Kidney glomerular epithelial cell (primary cell): ENCODE measurements at places on chromosomes 7 and 10.
A peak's percentile ranks its signal among the peaks of the same experiment; 100 is the strongest.

DNA sequence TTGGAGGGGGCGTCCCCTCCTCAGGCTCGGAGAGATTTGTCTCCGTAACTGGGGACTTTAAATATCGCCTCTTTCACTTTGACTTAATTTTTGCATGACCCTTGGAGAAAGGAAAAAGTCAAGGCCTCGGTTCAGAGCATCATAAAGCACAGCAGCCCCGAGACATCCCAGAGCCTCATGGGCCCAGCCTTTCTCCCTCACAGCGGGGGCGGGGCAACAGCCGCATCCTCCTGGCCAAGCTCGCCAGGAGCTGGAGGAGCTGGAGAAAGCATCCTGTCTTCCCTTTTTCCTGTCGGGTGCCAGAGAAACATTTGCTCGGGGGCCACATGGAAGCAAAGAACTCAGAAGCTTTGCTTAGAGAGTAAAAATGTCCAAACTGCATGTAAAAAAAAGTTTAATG lies 43.6 kb upstream of the DPYSL4 start:
- DNase-seq: no peak

GRCh38 chr7:134701272-134701671 lies 54.6 kb downstream of the BPGM start:
- DNase-seq: peak; percentile 8

GRCh38 chr10:100014071-100014762 lies 4.5 kb upstream of the DNMBP start:
- no peak for DNase-seq

GRCh38 chr7:150969475-150969874 lies 8.6 kb downstream of the KCNH2 start:
- DNase-seq: no peak

- no peak for DNase-seq
Measured at GRCh38 chr10:113716109-113716910, 35.2 kb upstream of the PLEKHS1 start.

GRCh38 chr7:132430861-132431822 lies 145.1 kb downstream of the PLXNA4 start:
- DNase-seq: no peak

- no peak for DNase-seq
Measured at GRCh38 chr10:57775250-57775649, 492.4 kb downstream of the IPMK start.

DNA sequence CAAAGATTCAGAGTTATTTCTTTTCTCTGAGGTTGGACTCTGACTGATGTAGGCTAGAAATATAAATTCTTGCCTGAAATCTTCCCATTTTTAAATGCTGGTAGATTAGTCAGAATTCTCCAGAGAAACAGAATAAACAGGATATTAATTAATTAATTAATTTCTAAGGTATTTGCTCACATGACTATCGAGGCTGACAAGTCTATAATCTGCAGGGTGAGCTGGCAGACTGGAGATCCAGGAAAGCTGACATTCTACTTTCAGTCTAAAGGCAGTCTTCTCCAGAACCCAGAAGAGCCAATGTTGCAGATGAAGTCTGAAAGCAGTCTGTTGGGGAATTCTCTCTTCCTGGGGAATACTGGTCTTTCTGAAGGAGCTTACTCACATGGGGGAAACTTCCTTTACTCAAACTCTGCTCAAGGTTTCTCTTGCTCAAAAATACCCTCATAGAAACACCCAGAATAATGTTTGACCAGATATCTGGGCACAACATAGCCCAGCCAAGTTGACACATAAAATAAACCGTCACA lies 189.7 kb downstream of the KIF20B start:
- DNase-seq: no peak

- DNase-seq: no peak
Measured at GRCh38 chr7:104288137-104288536, 40.3 kb upstream of the LHFPL3 start.

- peak; percentile 15 for DNase-seq
Measured at GRCh38 chr10:73959484-73960243, 38.3 kb upstream of the VCL start.

DNA sequence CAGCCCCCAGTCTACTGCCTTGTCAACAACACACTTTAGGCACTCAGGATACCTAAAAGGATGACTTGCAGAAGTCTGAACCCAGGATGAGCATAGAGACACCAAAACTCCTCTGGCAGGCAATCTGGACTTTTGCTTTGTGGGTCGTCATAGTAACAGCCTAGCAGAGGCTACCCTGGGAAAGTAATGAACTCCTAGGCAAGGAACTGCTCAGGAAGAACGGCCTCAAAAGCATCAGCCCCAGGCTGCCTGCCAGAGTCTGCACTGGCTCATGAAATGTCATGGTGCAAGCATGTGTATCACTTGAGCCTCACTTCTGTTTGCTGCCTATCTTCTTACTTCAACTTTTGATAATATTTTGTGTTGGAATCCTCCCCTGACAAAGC lies 715.1 kb downstream of the GRID1 start:
- DNase-seq: peak; percentile 86

DNA sequence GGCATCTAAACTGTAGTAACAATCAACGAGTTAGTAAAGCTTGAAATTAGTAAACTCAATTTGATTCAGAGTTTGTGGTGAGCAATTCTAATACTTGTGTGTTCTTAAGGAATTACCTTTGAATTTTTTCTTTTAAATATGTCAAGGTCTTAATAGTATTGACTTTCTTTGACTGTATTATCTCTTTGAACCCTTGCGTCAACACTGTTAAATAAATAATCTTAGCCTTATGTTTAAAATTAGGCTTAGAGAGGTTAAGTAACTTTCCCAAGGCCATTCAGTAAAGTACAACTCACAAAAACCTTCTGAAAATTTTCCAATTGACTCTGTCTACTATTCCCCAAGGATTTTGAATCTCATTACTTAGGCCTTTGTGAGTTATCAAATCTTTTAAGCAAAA lies 716.4 kb downstream of the NRG3 start:
- no peak for DNase-seq

- no peak for DNase-seq
Measured at GRCh38 chr10:7853226-7853842, 35.0 kb downstream of the TAF3 start.

DNA sequence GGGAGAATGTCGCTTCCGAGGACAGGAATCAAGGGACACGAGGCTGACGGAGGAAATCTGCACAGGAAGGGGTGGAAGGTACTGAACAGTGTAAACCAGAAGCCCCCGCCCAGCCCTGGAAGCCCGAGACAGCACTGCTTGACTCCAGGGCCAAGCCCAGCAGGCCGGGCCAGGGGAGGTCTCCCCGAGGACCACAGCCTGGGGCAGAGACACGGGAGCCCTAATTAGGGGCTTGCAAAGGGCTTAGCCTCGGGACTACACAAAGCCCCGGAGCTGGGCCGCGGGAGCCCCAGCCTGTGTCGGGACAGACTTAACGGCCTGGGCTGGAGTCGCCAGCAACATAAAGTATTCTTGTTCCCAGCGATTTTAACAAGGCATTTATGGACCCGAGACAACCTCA lies 50.8 kb downstream of the OAT start:
- DNase-seq: no peak

- no peak for DNase-seq
Measured at GRCh38 chr10:131157899-131158298, 153.6 kb downstream of the TCERG1L start.

DNA sequence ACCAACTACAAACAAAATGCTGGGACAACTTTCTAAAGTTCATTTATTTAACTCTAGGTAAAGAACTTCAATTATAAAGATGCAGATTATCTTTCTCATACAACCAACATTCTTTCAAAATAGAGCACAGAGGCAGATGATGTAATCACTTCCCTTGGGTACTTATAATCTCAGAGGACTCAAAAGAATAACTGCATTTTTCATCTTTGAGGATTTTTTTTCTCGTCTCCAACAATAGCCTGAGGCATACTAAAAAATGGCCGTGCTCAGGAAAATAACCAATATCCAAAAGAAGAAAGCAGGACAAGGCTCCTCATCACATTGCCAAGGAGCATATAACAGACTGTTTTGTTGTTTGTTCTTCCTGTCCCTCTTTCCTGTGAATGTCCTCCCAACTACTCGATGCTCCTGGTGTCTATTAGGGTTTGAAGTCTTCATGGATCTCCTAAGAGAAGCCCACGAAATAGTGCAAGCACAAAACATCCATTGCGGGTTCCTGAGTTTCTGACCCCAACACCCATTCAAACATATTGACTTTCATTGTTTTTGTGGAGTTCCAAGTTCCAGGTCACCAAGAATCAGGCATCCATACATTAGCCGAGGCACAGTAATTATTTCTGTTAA lies 182.9 kb downstream of the SORCS1 start:
- no peak for DNase-seq

GRCh38 chr7:143325240-143325639 lies 9.3 kb downstream of the CLCN1 start:
- no peak for DNase-seq

- DNase-seq: no peak
Measured at GRCh38 chr7:143362131-143363015, at the start of gene FAM131B. TSS of gene FAM131B (minus strand) at chr7:143362713. CDS start at chr7:143362603, 110 bp downstream.

GRCh38 chr7:134046594-134047128 lies 80.5 kb upstream of the LRGUK start:
- DNase-seq: no peak

DNA sequence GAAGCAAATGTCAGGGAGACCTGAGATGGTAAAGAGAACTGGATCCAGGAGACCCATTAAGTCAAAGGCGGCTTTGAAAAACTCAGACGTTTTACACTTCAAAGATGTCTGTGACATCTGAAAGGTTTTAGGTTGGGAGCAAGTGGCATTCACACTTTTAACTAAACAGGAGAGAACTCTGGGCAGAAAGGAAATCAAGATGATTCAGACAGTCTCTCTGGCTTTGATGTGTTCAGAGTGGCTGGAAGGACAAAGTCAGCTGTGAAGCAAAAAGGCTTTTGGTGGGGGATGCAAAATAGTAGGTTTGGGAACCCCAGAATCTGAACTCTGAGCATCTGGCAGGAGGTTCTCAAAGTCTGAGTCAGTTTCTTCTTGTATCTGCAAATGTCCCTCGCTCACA lies 66.6 kb downstream of the PRKCQ start:
- DNase-seq: no peak

- no peak for DNase-seq
Measured at GRCh38 chr7:129707910-129708499, 96.5 kb downstream of the NRF1 start.

DNA sequence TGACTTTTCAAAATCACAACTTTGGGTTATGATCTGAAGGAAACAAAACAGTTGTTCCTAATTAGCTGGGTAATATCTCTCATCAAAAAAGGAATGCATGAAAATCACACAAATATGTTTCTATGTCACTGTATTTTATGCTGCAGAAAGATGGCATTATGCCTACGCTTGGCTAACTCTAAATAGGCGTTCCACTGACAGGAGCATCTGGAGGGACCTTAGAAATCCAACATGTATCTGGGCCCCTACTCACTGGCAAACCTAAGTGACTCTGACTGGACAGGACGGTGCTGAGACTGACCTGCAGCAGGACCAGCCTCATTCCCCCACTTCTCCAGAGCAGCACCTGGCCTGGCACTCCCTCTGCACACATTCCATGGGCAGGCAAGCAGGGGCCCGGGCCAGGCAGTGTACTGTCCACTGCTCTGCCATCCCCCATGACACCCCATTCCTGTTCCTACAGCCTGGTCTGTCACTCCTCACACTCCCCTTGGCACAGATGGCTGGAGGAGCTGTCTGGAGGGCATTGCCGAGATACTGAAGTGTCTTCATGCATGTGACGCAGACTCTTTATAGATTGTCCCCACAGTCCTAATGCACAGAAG lies 2.6 kb upstream of the MYL7 start:
- no peak for DNase-seq

DNA sequence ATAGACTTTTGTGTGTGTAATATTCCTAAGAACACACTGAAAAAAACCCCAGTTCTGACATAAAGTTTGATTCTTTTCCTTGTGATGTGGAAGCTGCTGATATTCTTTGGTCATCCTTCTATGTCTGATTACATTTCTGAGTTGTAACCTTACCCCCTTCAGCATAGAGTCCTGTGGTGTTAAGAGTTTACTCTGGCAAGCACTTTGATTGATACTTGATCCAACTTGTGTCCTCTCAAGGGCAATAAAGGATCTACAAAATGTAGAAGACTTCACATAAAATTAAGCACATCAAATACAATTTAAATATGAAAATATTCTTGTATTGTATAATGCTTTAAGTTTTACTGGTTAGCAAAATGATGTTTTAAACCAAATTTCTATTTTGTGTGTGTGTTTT lies 221.7 kb upstream of the DKK1 start:
- DNase-seq: no peak

DNA sequence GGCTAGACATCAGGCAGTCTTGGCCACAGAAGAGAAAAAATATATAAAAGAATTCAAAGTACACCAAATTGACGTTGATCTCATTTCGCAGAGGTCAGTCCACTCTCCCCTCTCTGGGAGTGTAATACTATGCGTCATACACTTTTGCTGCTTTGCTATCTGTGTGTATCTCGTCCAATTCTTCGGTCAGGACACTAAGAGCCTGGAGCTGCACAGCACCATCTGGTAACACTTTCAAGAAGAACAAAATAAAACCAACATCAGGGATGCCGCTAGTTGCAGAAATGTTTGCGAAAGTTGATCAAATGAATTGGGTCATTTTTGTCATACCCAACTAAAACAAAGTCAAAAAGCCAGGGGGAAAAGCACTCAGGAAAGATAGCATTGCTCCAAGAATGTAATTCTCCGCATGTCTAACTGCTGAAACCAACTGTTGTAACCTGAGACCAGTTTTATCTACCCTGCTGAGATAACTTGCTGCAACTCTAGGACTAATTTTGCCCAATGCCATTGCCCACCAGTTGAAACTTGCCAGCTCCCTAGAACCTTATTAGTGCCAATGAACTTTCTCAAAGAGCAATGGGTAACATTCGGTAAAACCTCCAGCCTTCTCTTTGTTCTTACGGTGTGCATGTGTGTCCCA lies 23.0 kb downstream of the TMEM176A start:
- no peak for DNase-seq

DNA sequence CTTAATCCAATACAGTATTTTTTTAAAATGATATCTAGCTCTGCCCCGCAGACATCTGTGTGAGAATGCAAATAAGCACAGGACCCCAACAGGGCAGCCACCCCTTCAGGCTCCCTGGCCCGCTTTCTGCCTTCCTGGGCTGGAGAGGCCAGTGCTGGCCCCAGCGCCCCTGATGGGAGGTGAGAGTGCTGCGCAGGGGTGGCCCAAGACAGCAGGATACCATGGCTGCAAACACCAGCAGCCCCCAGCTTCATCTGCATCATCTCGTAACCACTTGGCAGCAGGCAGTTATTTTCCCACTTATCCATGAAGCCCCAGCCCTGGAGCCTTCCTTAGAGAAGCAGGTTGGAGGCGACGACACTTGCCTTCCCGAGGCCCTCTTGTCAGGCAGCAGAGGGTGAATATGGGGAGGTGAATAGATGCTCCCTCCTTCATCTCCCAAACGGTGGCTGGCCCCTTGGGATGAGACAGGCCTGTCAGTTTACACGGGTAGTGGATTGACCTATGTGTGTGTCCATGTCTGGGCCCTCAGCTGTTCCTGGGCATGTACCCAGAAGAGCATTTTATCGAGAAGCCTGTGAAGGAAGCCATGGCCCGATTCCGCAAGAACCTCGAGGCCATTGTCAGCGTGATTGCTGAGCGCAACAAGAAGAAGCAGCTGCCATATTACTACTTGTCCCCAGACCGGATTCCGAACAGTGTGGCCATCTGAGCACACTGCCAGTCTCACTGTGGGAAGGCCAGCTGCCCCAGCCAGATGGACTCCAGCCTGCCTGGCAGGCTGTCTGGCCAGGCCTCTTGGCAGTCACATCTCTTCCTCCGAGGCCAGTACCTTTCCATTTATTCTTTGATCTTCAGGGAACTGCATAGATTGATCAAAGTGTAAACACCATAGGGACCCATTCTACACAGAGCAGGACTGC lies 71.2 kb downstream of the ALOX5 start:
- DNase-seq: no peak
